ENCODE measurements at places on chromosomes 7 and 10. TPM values are rescaled to one million over a fixed set of nuclear protein-coding genes. Genes with fewer than 3 reads are reported as not detected.

The SPDYE5 gene
- total RNA-seq = not detected

The PSMA2 gene
- 83.6 TPM for total RNA-seq

The CAMK2B gene
- total RNA-seq = 7.6 TPM

The MALSU1 gene
- 50.0 TPM for total RNA-seq

The INPP5F gene
- 47.4 TPM for total RNA-seq

The ATOH7 gene
- 0.60 TPM for total RNA-seq

- H3K36me3 ChIP-seq = peaks cover 10% of the 10 kb centered on the region
- DNase-seq = no peak
- H3K4me1 ChIP-seq = peaks cover 24% of the 10 kb centered on the region
- H3K4me3 ChIP-seq = no peak overlapping the region
- H3K27me3 ChIP-seq = peaks cover 2% of the 10 kb centered on the region
Observed at GRCh38 chr10:95413588-95413987, 122.8 kb upstream of the PDLIM1 start.

- H3K27me3 ChIP-seq = peaks cover 46% of the 10 kb centered on the region
- no peak overlapping the region for H3K4me3 ChIP-seq
- H3K4me1 ChIP-seq = peaks cover 4% of the 10 kb centered on the region
Observed at GRCh38 chr10:26243351-26243720, 26.8 kb downstream of the GAD2 start.

GRCh38 chr7:90298145-90299038, 22.7 kb downstream of the FAM237B start:
- H3K27me3 ChIP-seq = no peaks in the 10 kb centered on the region
- no peak overlapping the region for H3K4me3 ChIP-seq
- peaks cover 4% of the 10 kb centered on the region for H3K4me1 ChIP-seq
- no peak for DNase-seq

- DNase-seq = peak; percentile 53
- H3K27me3 ChIP-seq = peaks cover 3% of the 10 kb centered on the region
- H3K4me1 ChIP-seq = no peaks in the 10 kb centered on the region
- peaks cover 8% of the 10 kb centered on the region for H3K36me3 ChIP-seq
- H3K27ac ChIP-seq = no peak overlapping the region
Observed at GRCh38 chr7:4270268-4270667, 411.8 kb upstream of the FOXK1 start.

DNA sequence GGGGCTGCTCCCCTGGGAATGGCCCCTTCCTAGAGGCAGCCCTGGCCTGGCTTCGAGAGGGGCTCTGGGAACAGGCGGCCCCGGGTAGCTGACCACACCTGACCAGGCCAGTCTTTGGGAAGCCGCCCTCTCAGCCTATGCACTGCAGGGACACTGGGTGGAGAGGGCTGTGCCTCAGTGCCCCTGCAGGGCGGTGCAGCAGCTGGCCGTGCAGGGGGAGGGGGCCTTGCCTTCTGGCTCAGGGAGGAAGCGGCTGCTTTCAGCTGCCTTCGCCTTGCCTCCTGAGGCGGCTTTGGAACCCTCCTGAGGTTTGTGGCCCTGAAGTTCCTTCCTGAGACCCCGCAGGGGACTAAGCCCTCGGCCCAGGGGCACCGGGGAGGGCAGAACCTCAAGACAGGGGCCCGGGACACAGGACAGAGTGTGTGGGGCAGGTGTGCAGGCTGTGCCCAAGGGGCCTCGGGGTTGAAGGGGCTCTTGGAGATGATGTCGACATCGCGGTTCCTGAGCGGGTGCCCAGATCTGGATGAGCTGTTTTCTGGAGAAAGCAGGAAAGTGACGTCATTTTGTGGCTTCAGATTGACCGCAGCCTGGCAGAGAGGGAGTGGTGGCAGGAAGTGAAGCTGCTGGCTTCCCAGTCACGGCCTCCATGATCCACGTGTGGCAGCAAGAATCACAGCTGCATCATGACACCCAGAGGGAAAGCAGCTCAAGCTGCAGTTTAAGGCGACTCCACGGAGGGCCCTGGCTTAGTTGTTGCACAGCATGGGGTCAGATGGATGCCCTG, 17.7 kb downstream of the ADAM8 start:
- H3K27ac ChIP-seq = no peak overlapping the region
- DNase-seq = no peak
- H3K4me3 ChIP-seq = peak overlapping the region; percentile 76
- H3K4me1 ChIP-seq = peaks cover 5% of the 10 kb centered on the region
- H3K36me3 ChIP-seq = no peaks in the 10 kb centered on the region

DNA sequence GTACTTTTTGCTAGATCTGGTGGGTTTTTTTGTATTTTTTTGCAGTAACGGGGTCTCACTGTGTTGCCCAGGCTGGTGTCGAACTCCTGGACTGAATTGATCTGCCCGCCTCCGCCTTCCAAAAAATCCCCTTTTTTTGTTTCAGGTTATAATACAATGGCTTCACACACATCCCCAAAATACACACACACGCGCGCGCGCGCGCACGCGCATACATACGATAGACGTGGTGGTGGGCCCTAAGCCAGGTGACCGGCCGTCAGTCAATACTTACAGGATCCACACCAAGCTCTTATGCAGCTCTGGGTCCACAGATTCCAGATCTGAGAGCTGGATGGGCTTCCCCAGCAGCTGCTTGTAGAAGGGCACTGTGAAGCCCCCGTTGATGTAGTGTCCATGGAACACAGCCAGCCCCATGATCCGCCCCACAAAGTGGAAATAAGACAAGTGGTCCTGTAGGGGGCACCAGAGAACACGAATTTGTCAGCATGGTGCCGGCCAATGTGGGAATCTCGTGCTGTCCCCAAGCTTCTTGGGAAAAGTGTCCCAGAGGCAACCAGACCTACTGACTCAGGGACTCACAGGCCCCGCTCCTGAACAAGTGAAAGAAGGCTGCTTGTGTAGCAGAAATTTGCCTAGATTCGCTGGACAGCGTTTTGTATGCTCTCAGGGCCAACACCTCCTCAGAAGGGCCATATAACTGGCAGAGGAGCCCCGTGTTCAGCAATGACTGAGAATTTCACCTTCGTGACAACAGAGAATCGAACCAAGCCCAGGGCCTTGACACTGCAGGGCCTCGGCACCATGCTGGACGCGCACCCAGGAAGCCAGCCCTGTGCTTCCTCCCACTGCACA, 103.6 kb downstream of the SMURF1 start:
- H3K4me3 ChIP-seq = no peak overlapping the region
- no peaks in the 10 kb centered on the region for H3K4me1 ChIP-seq
- H3K36me3 ChIP-seq = peaks cover 44% of the 10 kb centered on the region
- DNase-seq = no peak

- no peak overlapping the region for H3K27ac ChIP-seq
- no peak for DNase-seq
- H3K4me3 ChIP-seq = no peak overlapping the region
- H3K4me1 ChIP-seq = no peaks in the 10 kb centered on the region
- H3K36me3 ChIP-seq = no peaks in the 10 kb centered on the region
- H3K27me3 ChIP-seq = no peaks in the 10 kb centered on the region
Observed at GRCh38 chr7:124489925-124490324, 275.7 kb downstream of the GPR37 start.

GRCh38 chr7:134276951-134277350, 39.8 kb downstream of the SLC35B4 start:
- peaks cover 4% of the 10 kb centered on the region for H3K4me1 ChIP-seq
- no peaks in the 10 kb centered on the region for H3K27me3 ChIP-seq
- H3K36me3 ChIP-seq = no peaks in the 10 kb centered on the region
- no peak overlapping the region for H3K4me3 ChIP-seq
- DNase-seq = no peak
- no peak overlapping the region for H3K27ac ChIP-seq

- H3K27ac ChIP-seq = no peak overlapping the region
- no peak for DNase-seq
- H3K36me3 ChIP-seq = peaks cover 5% of the 10 kb centered on the region
- H3K4me1 ChIP-seq = peaks cover 36% of the 10 kb centered on the region
Observed at GRCh38 chr7:130305433-130306042, 12.6 kb downstream of the CPA4 start.

- peaks cover 27% of the 10 kb centered on the region for H3K27me3 ChIP-seq
- no peaks in the 10 kb centered on the region for H3K4me1 ChIP-seq
- DNase-seq = no peak
- no peak overlapping the region for H3K4me3 ChIP-seq
- no peak overlapping the region for H3K27ac ChIP-seq
- no peaks in the 10 kb centered on the region for H3K36me3 ChIP-seq
Observed at GRCh38 chr10:49310460-49310859, 11.5 kb downstream of the C10orf71 start.

GRCh38 chr7:66267249-66267648, 62.1 kb downstream of the TPST1 start:
- DNase-seq = no peak
- H3K36me3 ChIP-seq = peaks cover 35% of the 10 kb centered on the region
- H3K27ac ChIP-seq = no peak overlapping the region

DNA sequence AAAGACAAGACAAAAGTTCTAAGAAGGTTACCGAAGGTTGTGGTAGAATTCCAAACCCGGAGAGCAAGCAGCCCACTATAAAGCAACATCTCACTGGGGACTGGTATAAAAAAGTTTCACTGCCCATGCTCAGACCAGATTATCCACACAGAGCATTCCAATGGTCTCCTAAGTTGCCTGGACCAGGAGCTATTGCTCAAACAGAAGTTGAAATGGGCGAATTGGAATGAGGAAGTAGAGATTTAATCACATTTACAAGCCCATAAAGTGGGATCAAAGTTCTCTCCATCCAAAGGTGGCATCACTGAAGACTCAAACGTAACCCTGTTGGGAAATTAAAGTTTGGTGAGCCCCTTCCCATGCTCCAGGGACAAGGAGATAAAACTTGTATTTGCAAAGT, 19.8 kb downstream of the OR2F1 start:
- H3K27me3 ChIP-seq = no peaks in the 10 kb centered on the region
- no peak overlapping the region for H3K4me3 ChIP-seq
- no peaks in the 10 kb centered on the region for H3K36me3 ChIP-seq
- no peak overlapping the region for H3K27ac ChIP-seq
- DNase-seq = no peak

- H3K4me3 ChIP-seq = no peak overlapping the region
- no peaks in the 10 kb centered on the region for H3K27me3 ChIP-seq
- H3K4me1 ChIP-seq = peaks cover 12% of the 10 kb centered on the region
- no peak overlapping the region for H3K27ac ChIP-seq
- peaks cover 12% of the 10 kb centered on the region for H3K36me3 ChIP-seq
Observed at GRCh38 chr7:86956567-86956966, 102.9 kb downstream of the ELAPOR2 start.

- no peaks in the 10 kb centered on the region for H3K4me1 ChIP-seq
- H3K27ac ChIP-seq = no peak overlapping the region
- no peak overlapping the region for H3K4me3 ChIP-seq
Observed at GRCh38 chr10:89946106-89946505, 244.7 kb downstream of the KIF20B start.

GRCh38 chr7:55515569-55516279, 56.6 kb downstream of the VOPP1 start:
- H3K4me3 ChIP-seq = no peak overlapping the region
- peaks cover 4% of the 10 kb centered on the region for H3K4me1 ChIP-seq
- peaks cover 10% of the 10 kb centered on the region for H3K36me3 ChIP-seq
- no peaks in the 10 kb centered on the region for H3K27me3 ChIP-seq

DNA sequence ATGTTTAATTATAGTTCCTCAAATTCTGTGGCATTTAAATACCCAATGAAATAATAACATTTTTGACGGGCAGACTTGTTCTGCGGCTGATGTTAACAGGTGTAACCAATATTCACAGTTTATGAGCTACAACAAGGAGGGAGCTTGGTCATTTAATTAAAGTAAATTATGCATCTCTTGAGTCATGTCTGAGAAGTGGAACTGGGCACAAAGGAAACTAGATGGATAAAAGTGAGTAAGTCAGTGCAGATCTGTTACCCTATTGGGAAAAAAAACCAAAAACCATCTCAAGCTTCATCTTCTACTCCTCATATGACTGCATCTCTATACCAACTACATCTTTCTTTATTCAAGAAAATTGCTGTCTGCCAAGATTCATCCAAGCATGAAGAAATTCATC, 24.0 kb downstream of the ANKRD22 start:
- peaks cover 7% of the 10 kb centered on the region for H3K4me1 ChIP-seq
- H3K27me3 ChIP-seq = peaks cover 3% of the 10 kb centered on the region
- DNase-seq = no peak
- H3K27ac ChIP-seq = no peak overlapping the region

All from type B pancreatic cell (in vitro differentiated cells).